Smooth muscle cell of the brain vasculature (primary cell): ENCODE measurements at places on chromosomes 3 and 15.

- no peak for DNase-seq
Measured at GRCh38 chr15:99426431-99427105, 139.2 kb upstream of the MEF2A start.

- no peak for DNase-seq
Measured at GRCh38 chr3:182739619-182740018, 53.7 kb upstream of the ATP11B start.

GRCh38 chr3:126098391-126098858 lies 14.5 kb upstream of the SLC41A3 start:
- peak; percentile 69 for DNase-seq

GRCh38 chr3:186823386-186823785 lies 17.1 kb upstream of the RFC4 start:
- no peak for DNase-seq

DNA sequence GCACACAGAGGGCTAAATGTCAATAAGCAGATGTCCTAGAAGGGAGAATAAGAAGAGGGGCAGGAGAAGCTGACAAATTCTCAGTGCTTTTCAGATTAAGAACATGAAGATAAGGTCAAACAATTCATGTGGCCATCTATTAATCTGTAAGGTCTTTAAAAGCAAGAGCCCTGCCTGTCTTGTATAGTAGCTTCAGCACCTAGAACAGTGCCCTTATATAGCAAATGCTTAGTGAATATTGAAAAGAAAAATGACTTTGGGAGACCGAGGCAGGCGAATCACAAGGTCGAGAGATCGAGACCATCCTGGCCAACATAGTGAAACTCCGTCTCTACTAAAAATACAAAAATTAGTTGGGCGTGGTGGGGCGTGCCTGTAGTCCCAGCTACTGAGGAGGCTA lies 18.1 kb downstream of the SNTN start:
- no peak for DNase-seq

DNA sequence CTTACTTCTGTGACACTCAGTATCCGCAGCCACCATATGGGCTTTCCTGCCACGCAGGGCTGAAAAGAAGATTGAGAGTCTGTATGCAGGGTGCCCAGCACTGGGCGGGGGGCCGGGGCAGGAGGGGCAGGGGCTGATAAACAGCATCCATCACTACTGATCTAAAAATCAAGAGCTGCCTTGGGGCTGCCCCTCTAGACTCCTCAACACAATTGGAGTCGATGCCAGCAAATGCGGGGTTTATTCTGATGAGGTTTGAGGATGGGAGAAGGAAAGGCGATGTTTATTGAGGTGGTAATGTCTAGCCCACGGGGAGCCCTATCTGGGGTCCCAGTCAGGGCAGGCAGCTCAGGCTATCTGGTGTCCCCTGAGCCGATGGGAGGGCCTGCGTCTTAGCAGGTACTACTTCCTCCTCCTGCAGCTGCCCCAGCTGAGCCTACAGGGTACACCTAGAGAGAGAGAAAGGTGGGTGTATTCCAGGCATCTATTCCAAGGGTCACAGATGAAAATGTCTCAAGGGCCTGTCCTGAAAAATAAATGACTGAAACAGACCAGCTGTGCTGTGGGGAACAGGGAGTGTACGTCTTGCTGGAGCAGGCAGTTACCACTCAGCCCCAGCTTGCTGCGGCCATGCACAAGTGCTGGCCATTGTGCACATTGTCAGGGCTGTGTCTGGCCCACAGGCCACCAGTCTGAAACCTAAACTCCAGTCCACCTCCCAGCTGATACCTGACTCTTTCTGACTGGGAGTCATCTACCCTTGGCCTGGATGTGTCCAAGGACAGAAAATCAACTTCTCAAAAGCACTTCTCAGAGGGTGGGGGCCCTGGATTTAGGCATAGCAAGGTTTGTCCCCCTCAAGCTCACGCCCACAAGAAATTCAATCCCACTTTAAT lies 19.5 kb downstream of the ISG20 start:
- DNase-seq: no peak

GRCh38 chr3:60046210-60046609 lies 996.4 kb upstream of the CFAP20DC start:
- DNase-seq: no peak

DNA sequence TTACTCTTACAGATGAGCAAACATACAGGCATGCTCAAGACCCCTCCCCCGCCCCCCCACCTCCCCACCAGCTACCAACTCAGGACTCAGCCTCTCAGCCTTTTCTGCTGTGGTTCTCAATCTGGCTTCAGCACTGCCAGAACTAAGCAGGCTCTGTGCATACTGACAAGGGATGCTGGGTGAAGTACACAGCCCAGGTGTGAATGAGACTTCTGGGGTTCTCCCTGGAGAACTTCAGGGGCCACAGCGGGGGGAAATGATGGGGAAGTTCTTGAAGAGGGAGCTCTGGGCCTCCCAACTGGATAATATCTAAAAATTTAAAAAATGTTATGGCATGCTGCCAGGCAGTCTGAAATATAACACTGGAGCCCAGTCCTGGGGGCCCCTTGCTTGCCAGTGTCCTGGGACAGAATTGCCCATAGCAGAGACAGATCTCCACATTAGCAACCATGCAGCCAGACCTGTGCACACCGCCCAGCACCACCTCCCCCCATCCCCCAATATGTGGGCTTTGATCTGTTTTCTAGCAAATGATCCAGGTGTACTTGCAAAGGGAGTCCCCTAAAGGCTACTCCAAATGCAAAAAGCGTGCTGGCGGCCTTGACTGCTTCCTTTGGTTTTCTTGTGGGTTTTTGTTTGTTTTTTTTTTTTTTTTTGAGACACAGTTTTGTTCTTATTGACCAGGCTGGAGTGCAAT lies 41.4 kb downstream of the PGPEP1L start:
- no peak for DNase-seq

GRCh38 chr3:45729614-45730013 lies 40.4 kb downstream of the SACM1L start:
- DNase-seq: no peak

GRCh38 chr3:14415501-14415900 lies 13.1 kb downstream of the SLC6A6 start:
- DNase-seq: no peak

DNA sequence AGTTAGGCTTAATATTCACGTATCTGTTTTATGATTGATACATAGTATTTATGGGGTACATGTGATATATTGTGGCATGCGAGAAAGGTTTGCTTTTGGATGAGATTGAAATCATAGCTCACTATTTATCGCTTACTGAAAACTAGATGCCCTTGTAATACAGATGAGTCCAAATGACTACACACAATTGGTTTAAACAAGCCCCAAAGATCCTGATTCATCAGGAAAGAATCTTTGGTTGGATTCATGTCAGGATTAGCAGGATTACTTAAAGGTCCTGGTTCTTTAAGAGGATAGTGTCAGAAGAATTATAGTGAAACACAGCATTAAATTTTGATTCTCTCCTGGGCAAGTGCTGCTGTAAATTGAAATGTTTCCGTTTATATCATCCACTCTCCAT lies 18.6 kb upstream of the AADAC start:
- no peak for DNase-seq

GRCh38 chr3:169659820-169660674 lies 3.5 kb downstream of the MECOM start:
- DNase-seq: no peak

DNA sequence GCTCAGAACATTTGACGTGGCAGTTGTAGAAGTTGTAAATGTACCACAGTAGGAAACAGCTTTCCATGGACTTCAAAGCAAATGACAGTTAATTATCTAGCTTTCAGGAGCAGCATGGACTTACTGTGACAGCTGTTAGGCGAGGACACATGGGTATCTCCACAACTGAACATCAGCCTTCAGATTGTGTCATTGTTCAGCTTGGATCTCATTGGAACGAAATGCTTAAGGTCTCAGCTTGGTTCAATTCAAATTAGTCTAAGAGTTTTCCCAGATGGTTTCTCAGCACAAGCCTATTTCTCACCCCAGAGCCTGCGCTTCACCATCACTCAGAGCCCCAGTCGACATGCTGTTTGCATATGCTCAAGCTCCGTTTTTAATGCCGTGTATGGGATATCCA lies 21.1 kb upstream of the GYG1 start:
- no peak for DNase-seq

- no peak for DNase-seq
Measured at GRCh38 chr3:194312186-194312742, 38.9 kb downstream of the CPN2 start.

- DNase-seq: no peak
Measured at GRCh38 chr15:68330901-68331300, 53.4 kb downstream of the FEM1B start.

- no peak for DNase-seq
Measured at GRCh38 chr3:18951333-18951732, 197.0 kb upstream of the KCNH8 start.

DNA sequence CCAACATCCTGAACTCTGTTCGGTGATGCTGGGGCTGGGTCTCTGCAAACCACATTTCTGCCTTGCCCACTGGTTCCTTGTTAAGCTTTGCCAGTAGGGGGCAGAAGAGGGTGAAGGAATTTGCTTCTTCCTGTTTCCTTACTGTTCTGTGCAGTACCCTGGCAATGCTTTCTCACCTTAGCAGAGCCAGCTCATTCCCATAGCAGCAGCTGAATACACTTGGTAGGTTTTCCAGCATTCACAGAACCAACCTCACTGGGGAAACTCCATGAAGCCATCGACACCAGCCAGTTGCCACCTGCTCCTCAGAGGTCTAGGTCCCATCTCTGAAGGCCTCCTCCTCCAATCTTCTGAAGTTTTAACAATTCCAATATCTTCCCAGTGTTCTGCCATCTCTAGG lies 308.4 kb downstream of the PDCD6IP start:
- no peak for DNase-seq

DNA sequence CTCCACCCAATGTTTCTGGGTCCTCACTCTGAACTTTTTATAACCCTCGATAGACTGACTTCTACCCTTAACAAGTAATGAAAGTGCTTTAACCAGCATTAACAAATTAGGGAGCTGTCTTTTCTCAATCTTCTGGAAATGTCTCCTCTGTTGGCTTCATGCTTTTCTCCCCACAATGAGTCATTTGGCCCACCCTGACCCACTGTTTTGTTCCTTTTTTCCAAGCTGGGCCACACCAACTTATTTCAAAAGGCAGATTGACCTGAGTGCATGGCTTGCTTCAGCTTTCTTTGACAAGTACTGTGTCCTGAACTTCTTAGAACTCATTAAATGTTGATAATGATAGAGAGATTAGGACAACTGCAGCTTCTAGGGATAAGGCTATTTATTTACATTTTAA lies 199.6 kb upstream of the SEMA6D start:
- DNase-seq: no peak

- no peak for DNase-seq
Measured at GRCh38 chr15:33581032-33581431, 270.3 kb downstream of the RYR3 start.

GRCh38 chr15:36409819-36410218 lies 169.6 kb upstream of the CDIN1 start:
- DNase-seq: no peak

DNA sequence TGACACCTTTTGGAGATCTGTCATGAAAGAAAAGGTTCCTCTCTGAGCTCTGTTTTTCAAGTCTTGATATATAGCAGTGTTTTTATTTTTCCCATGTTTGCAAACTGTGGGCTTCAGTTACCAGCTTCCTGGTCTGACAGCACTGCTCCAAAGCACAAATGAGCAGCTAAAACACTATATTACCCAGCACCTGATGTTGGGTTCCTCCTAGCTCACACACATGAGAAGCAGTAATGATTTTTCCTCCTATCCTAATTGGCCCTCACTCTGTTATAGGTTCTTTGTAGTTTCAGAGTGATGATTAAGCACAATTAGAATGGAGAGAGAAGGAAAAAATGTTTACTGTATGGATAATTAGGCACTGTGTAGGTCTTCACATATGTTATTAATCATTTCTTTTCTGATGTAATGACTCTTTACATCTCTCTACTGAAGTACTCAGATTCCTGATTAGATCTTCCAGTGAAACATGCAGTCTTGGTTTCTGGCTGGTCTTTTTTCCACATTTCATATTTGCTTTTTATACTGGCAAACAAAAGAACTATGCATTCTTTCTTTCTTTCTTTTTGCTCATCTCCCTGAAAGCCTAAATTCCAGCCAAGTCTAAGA lies 939.7 kb downstream of the NSUN3 start:
- DNase-seq: no peak

- peak; percentile 35 for DNase-seq
Measured at GRCh38 chr15:77821188-77821958, 188.7 kb upstream of the LINGO1 start.
